Activated CD8-positive, alpha-beta memory T cell treated with anti-CD3 and anti-CD28 coated beads for 24 hours (primary cell): ENCODE measurements at places on chromosomes 4 and X.
A peak's percentile ranks its signal among the peaks of the same experiment; 100 is the strongest.

- DNase-seq = no peak
Measured at GRCh38 chr4:52995360-52996030, 133.4 kb downstream of the RASL11B start.

DNA sequence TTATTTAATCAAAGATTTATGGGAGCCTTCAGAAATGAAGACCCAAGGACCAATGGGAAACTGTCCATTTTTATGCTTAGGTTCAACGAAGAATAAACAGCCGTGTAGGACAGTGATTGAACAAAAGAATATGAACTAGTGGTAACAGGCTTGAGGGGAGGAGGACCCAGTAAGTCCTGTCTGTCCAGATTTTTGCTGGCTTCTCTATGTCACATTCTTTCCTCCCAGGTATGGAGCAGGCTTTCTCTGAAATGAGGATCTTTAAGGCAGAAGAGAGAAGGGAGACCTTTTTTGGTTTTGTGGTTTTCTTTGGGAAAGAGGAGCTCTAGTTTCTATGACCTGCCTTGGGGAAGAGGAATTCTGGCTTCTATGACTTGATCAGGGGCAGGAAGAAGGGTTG, 74.1 kb downstream of the BANK1 start:
- DNase-seq = no peak

DNA sequence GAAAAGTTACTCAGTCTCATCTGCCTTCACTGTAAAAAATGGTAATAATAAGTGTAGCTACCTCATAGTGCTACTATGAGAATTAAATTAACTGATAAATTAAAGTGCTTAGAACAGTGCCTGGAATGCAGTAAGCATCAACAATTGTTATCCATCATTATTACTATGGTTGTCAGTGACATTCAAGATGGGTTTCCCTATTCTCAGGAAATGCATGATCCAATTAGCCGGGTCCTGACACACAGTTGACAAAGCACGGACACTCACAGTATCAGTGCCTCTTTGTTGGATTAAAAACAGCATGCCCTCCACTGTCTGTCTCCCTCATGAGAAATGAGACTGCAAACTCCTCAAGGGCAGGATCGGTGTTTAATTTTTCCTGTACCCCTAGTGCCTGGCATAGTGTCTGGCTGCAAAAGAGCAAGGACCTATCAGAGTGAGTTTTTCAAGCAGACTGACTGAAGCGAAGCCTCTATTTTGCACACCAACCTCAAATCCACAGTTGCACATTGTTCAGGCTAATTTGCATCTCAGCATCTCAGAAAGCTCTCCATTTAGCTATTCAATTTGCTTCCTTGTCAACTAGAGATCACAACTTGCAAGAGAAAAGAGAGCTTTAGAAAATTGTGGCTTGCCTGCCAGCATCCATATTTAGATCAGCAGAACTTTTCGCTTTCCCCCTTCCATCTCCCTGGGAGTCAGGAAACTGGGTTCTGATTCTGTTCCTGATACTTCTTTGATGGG, 122.9 kb downstream of the LDB2 start:
- no peak for DNase-seq

- DNase-seq = no peak
Measured at GRCh38 chrX:145735036-145735435, 82.6 kb upstream of the SLITRK2 start.

DNA sequence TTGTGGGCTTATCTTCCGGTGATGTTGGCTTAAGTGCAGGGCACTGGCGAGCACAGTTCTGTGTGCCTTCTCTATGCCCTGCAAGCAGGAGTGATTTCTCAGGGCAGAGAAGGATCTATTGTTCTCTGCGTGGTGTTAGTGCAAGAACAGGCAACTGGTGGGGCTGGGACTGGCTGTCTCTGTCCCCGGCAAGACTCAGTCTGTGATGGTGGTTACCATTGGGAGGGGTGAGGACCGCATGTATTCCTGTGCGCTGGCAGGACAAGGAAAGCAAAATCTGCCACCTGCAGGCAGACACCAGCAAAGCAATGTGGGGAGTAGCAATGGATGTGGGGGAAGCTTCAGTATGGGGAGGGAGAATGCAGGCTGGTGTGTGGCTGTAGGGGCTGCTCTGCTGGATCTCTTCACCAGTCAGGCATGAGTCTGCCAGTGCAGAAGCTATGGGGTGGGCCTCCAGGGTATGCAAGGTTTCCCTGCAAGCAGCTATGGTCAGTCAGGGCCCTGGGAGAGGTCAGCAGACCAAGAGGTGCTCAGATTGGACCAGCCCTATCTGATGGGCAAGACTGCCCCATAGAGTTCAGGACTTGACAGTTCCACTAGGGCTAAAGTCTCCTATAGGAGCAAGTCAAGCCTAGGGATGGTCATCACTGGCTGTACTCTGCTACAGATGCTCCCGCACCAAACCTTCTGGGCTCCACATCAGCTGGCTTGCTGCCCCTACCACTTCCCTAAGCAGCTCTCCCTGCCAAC, 16.8 kb downstream of the PF4 start:
- no peak for DNase-seq

- no peak for DNase-seq
Measured at GRCh38 chr4:111676533-111676932, 468.7 kb upstream of the FAM241A start.

GRCh38 chr4:149997881-149998421, 80.3 kb upstream of the DCLK2 start:
- DNase-seq = no peak

DNA sequence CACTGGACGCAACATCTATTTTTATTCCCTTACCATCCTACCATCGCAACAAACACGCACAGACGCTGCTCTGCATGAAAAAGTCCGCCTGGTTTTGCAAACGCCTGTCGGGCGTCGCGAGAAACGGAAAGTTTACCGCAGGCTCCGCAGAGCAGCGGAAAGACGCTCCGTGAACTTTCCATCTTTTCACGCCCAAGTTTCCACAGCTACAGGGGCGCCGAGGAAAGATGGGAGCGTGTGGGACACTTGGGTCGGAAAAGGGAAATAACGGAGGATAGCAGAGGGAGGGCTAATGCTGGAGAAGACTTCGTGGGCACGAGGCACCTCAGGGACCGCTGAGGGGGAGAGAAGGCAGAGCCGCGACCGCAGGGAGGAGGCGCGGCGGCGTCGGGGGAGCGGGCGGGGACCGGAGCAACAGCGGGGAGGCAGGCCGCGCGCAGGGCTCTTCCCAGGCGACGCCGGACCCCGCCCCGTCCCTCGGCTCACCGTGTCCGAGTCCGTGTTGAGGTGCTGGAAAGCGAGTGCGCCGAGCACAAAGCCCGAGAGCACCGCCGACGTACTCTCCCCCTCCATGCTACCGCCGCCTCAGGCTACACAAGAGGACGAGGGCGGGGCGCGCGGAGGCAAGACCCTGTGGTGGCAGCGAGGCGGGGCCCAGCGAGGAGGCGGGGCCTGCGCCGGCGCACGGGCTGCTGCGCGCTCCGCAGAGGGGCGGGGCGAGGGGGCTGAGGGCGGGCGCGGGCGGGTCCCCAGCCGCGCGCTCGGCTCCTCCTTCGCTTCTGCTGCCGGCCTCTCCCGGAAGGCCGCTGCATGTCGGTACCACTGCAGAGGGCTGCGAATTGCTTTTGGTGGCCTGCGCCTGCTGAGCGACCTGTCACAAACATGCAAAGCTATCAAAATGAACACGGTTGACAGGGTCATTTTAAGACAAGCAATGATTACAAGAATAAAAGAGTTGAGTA, at the start of gene ABRAXAS1:
Gene ABRAXAS1 (minus strand): TSS at position 601 of the 962 bp plus-strand sequence. CDS start 28 bp downstream, at position 573.
- peak; percentile 97 for DNase-seq

DNA sequence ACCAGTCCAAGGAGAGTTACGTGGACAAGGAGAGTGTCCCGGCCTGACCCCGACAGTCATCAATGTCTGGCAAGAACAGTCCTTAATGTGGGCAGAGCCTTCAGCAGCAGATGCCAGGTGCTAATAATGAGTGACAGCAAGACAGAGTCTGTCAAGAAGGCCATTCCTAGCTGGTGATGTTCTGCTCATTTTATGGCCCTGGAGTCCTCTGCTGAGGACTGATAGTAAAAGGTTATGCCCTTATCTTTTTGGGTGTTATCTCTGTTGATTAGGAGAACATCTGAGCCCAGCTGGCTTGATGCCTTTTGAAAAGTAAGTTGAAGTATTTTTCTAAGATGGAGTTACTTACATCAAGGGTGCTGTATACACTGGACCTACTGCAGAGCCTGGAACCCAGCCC, 67.3 kb downstream of the SLC34A2 start:
- no peak for DNase-seq

GRCh38 chr4:19791422-19792123, 460.1 kb upstream of the SLIT2 start:
- no peak for DNase-seq
